Activated CD4-positive, alpha-beta T cell treated with anti-CD3 and anti-CD28 coated beads, Interleukin-10, Interleukin-2, amounts not matched to agents 100 ng/mL and 50 ng/mL, durations not matched to agents 16 hours and 8 hours (primary cell): ENCODE measurements at places on chromosomes 2 and 18.

DNA sequence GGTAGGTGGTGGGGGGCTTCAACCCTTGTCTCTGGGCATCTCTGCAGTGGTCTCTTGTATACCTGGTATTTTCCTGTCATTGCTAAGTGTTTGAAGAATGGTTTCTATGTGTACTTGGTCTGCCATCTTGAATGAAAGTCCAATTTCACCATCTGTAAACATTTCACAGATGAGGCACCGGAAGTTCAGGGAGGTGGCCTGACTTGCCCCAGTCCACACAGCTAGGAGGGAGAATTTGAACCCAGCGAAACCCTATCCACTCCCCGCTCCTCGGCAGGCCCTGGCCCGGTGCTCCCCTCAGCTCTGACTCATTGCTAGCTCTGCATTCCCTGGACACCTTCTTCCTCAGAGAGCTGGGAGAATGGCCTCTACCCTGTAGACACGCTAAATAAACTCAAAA lies 30.5 kb downstream of the ZAP70 start:
- DNase-seq = no peak

DNA sequence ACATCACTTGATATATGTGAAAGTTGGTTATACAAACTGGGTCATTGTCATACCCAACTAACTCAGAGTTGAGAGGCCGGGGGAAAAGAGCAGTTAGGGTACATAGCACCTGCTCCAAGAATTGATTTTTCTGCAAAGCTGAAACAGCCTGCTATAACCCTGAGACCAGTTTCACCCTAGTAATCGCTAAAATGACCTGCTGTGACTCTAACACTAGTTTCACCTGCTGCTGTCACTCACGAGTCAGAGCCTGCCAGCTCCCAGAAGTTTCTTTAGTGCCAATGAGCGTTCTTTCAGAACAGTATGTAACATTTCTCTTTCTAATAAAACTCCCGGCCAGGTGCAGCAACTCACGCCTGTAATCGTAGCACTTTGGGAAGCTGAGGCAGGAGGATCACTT lies 28.0 kb downstream of the SRSF7 start:
- no peak for DNase-seq

DNA sequence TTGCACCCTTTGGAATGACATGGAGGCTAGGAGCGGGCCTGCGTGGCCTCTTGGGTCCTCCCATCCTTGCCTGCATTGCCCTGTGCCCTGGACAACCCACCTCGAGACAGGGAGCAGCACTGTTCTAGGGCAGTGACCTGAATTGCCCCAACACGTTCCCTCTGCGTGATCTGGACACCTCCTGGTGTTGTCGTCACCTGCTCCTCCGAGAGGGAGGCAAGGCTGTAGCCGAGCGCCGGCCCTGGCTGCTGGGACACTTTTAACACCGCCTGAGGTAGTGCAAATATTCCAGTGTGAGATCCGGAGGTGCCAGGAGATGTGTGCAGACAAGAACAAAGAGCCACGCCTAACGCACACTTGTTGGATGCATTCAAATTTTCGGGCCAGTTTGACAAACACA lies 131.5 kb downstream of the SMAD7 start:
- no peak for DNase-seq

- DNase-seq = peak; percentile 57
Measured at GRCh38 chr2:224982910-224983711, 59.2 kb downstream of the DOCK10 start.

DNA sequence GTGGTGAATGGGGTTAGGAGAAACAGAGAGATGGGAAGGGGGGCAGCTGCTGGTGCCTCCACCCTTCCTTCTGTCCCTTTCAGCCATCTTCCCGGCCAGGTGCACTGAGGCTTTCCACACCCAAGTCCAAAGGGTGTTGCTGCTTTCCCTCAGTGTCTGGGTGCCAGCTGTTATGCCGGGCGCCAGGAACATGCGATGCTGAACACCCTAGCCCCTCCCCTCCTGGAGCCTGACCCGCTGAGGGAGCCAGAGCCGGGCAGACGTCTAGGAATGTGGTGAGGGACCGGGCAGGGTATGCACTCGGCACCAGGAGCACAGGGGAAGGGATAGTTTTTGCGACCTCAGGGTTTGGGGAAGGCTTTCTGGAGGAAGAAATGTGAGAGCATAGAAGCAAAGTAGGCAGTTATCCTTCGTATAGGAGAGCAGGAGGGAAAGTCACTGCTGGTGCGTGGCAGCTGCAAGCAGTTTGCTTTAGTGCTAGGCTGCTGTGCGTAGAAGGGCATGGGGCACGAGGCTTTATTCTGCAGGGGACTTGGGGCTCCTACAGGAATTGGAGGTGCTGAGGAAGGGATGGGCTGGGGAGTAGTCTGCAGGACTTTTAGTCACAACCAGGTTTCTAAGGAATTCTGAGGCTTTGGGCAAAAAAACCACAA lies 147.7 kb downstream of the TSN start:
- DNase-seq = no peak

GRCh38 chr2:127434515-127434914 lies 16.3 kb downstream of the PROC start:
- no peak for DNase-seq

DNA sequence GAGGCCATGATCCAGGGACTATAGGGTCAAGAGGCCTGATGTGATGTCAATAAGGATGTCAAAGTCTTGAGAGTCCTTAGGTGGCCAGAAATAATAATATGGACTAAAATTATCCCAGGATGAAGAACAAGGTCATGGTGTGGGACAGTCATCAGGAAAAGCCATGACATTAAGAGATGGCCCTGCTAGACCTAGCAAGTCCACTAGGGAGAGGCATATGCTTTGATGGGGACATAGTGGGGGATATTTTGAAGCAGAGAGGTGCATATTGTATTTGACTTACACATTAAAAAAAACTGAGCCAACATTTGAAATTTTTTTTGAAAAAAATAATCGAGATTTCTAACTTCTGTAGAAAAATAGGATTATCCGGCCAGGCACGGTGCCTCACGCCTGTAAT lies 53.3 kb upstream of the CXCR4 start:
- no peak for DNase-seq

DNA sequence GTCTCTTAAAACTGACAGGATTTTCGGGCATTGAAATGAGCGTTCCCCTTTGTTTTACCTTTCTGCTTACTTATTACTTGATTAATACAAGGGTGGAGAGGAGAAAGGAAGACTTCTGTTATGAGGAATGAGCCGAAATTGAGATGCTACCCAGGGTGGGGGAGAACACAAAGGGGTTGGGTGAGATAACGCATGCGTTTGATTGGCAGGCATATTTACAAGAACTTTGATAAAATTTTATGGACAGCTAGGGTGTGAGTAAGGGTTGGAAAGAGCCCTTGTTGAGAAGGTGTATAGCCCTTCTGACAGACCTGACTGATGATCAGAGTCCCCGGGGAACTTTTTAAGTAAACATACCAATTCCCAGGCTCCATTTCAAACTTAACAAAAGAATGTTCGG lies 1.8 kb downstream of the RNF138 start:
- peak; percentile 31 for DNase-seq

DNA sequence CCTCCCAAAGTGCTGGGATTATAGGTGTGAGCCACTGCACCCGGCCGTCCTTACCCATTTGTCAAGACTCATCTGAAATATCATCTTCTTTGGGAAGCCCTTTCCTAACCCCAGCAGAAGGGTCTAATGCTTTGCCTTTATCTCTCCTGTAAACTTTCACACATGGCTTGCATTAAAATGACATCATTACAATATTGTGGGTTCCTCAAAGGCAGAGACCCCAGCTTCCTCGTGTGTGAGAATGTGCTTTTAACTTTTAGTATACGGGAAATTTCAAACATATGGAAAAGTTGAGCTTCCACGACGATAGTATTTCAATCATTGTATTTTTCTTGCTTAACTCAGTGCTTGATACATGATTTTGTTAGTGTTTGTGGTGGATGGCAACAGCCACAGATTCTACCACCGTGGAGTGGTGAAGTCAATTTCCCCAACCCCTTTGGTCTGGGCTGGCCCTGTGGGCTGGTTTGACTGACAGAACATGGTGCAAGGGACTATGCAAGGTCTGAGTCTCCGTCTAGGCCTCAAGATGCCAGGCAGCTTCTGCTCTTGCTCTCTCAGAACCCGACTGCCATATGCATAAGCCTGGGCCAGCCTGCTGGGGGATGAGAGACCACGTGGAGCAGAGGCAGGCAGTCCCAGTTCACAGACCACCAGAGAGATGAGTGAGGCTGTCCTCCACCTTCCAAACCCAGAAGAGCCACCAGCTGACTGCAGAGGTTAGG lies 39.9 kb downstream of the NGEF start:
- DNase-seq = no peak

DNA sequence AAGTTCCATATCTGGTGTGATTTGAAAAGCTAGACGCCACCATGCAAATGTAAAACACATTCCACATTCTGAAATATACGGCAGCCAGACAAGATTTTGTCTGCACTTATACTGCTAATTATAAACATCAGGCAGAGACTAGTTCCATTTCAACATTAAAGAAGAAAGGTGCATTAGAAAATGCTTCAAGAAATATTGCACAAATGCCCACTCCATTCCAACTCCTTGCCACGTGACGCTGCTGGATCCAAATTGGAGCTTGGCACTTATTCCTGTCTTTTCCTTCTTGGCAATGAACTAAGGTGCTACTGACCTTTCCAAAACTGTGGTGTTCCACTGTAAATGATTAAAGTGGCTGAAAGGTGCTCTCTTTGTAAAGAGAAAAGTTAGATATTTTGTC lies 6.3 kb downstream of the COL6A3 start:
- no peak for DNase-seq

DNA sequence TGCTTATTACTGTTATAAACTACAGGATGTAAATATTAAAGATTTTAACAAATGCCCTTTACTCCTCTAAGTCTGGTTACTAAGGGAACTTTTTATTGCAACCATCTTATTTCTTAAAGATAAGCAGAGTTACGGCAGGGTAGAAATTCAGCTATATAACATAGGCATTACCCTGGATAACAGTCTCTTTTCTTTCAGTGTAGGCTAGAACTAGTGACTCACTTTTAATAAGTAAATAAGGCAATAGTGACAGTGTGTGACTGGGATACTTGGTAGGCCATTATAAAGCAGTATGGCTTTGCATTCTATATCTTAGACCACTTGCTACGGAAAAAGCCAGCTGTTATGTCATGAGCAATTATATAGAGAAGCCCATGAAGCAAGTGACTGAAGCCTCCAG lies 1041.0 kb upstream of the NRXN1 start:
- no peak for DNase-seq

- no peak for DNase-seq
Measured at GRCh38 chr18:8660316-8660715, 45.0 kb upstream of the MTCL1 start.

GRCh38 chr2:64522843-64523428 lies 1.2 kb upstream of the AFTPH start:
- DNase-seq = peak; percentile 90

DNA sequence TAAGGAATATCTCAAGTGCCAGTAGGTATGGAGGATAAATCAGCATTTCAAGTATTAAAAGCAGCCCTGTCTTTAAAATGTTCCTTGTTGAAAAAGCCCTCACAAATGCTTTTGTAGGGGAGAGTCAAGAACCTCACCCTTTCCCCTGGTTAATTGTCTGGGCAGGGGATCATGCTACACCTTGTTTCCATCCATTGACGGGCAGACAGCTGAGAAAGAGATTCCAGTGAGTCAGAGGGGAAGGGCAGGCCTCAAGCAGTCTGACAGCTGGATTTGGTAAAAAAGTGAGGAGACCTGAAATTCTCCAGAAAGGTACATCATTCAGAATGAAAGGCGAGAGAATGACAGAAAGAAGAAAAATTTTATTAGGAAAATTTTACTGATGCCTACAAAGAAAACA lies 203.2 kb upstream of the CYP26B1 start:
- DNase-seq = no peak

- no peak for DNase-seq
Measured at GRCh38 chr2:102335871-102336366, 19.7 kb upstream of the IL18R1 start.

DNA sequence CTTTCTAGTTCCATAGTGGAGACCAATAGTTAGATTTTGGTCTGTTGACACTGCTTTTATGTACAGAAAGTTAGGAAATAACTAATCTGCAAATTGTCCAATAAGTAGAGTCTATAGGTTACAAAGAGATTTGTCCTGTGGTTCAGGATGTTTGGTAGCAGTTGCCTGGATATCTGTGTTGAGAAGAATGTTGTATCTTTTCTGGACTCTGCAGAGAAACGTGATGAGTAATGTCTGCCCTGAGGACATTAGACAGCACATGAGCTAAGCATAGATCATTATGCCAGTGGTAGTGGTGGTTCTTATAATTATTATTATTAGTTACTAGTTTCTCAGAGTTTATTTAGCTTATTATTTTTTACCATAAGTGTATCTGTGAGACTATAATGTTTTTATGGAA lies 65.8 kb downstream of the ANKRD62 start:
- no peak for DNase-seq

DNA sequence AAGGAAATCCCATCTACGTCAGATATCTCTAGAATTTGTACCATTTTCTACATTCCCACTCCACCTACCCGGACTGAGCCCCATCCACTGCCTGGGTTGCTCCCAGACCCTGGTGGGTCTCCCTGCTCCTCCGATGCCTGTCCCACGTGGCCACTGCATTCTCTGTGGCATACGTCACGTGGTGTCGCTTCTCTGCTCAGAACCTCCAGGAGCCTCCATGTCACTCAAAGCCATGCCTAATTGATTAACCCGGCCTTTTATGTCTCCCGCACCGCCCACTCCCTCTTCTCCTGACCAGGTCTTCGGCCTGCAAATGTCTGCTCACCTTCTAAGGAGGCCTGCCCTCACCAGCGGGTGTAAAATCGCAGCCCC lies 176.6 kb downstream of the HDAC4 start:
- DNase-seq = no peak

GRCh38 chr2:132669908-132670495 lies at the start of gene LYPD1:
Gene LYPD1 (minus strand): TSS chr2:132670205. CDS start chr2:132669932, 273 bp downstream.
- DNase-seq = no peak

GRCh38 chr2:96103187-96103601 lies 13.2 kb downstream of the ADRA2B start:
- DNase-seq = no peak

- no peak for DNase-seq
Measured at GRCh38 chr2:206095536-206096332, 9.8 kb upstream of the INO80D start.

- no peak for DNase-seq
Measured at GRCh38 chr18:24585996-24586566, 125.6 kb downstream of the HRH4 start.

GRCh38 chr2:159710601-159711180 lies 1.6 kb upstream of the MARCHF7 start:
- no peak for DNase-seq

- no peak for DNase-seq
Measured at GRCh38 chr2:166653185-166653813, 159.2 kb upstream of the SCN7A start.

DNA sequence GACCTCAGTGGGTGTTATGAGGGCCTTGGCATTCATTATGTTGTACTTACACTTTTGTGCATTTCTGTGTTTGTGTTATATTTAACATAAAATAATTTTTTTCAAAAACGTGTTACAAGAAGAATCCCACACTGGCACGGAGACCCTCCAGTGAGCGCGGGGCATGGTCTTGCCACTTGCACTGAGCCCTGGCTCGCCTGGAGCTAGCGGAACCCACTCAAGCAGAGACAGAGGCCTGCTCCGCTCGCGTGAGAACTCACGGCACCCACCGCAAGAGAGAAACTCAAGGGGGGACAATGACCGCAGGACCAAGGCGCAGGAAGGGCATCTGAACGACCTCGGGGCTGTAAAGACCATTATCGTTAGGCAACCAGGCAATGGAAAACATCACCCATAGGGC lies 248.0 kb upstream of the SOX11 start:
- DNase-seq = no peak

GRCh38 chr18:54946149-54946581 lies 13.1 kb downstream of the CCDC68 start:
- DNase-seq = peak; percentile 36
